ENCODE measurements at places on chromosomes 2 and 18.

DNA sequence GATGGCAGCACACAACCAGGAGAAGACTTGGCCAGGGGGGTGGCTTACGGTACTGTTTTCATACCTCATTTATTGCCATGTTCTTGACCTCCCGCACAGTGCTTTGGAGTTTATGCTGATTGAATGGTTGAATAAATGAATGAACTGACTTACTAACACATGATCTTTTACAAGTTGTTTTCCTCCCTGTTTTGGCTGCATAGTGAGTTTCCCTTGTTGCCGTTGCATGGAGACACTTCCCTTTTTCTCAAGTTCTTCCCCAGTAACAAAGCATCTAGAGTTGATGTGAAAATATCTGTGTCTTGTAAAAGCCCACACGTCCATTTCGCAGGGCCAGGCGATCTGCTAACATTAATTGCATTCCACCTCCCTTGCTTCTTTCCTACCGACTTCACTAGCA lies 35.7 kb upstream of the RAB1A start:
- no peak for DNase-seq

GRCh38 chr2:210776756-210777155 lies 220.4 kb downstream of the CPS1 start:
- DNase-seq: no peak

DNA sequence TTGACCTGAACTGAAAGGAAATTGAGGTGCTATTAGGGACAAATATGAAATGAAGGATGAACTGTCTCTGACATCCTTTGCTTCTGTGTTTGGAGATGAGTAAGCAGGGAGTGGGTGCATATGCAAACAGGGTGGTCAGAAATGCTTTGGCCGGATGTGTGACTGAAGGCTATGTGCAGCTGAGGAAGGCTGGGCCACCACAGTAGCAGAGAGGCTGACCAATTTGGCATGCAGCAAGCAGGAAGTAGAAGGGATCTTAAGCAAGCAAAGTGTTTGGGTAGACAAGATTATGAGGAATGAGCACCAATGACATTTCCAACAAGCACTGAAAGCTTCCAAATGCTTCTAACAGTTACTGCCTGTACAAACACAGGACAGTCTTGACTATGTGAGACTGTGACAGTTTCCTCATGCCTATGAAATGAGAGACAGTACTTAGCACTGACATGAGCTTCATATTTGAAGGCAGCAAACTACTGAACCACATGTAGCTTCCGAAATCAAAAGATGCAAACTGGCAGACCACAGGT lies 3.3 kb upstream of the ACTR3 start:
- DNase-seq: peak; percentile 45

DNA sequence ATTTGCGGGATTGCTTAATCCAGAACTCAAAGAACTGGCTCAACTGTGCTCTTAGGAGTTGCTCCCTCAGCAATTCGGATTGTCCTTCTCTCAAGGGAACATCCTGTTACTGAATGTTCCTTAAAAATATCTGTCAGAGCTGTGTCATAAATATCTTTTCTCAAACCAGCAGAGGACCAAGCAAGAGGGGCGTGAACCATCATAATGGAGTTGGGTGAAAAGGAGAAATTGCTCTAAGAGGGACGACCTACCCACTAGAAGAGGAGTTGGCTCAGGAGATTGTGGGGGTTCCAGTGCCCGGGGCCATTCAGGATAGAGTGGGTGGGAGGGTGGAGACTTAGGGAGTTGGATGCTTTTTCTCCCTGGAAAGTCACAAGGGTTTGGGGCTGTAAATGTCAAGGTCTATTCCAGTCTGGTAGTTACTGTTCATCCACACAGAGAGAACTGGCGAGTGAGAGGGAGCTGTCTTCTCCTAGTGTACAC lies 59.5 kb downstream of the MERTK start:
- DNase-seq: no peak

DNA sequence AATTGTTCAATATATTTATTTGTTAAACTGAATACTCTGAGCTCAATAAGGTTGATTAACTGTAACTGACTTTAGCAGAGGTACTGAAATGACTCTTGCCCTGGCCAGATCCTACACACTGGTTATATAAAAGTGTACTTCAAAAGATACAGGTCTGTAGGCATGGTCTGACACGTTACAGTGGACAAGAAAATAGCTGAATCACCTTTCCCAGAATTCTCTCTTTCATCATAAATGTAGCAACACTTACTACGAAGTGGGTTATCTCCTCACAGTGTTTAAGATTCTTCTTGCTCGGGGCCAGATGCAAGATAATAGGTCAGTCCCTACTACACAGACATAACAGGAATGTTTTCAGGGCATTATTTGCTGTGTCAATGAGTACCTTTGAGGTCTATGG lies 107.0 kb upstream of the ZC3H15 start:
- DNase-seq: no peak

GRCh38 chr2:20209373-20210109 lies 15.4 kb downstream of the SDC1 start:
- DNase-seq: no peak

- no peak for DNase-seq
Measured at GRCh38 chr2:191018048-191018447, 4.1 kb upstream of the STAT1 start.

GRCh38 chr2:86026744-86027065 lies 79.0 kb downstream of the POLR1A start:
- no peak for DNase-seq

DNA sequence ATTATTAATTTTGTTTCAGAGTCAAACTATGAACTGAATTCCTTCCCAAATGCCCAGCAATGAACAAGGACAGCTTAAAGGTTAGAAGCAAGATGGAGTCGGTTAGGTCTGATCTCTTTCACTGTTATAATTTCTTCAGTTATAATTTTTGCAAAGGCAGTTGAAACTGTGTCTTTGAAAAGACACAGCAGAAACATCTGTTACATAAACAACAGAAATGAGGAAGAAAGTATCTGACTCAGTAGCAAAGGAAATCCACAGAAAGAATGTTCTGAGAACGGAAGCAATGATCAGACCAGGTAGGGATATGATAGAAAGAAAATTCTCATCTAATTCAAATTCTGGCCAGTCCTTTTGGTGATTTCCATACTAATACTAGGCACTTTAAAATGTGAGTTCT lies 5.2 kb upstream of the RMC1 start:
- no peak for DNase-seq

DNA sequence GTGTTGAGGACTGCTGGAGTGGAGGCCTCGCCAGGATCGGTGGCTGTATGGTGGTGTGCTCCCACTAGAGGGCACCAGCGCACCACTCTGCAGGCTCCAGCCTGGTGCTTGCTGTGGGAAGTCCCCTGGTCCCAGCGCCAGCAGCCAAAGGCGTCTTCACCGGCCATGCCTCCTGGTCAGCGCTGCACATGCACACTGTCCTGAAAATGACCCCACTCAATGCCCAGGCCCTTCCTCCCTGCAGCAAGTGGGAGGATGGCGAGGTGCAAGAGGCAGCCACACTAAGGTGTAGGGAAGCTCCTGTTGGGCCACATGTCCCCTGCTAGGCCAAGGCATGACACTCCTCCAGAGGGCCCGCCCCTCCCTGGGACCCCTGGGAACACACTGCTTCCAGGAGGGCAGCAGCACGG lies 136.5 kb downstream of the CTIF start:
- DNase-seq: peak; percentile 84

- no peak for DNase-seq
Measured at GRCh38 chr2:120261387-120262006, 8.8 kb downstream of the RALB start.

DNA sequence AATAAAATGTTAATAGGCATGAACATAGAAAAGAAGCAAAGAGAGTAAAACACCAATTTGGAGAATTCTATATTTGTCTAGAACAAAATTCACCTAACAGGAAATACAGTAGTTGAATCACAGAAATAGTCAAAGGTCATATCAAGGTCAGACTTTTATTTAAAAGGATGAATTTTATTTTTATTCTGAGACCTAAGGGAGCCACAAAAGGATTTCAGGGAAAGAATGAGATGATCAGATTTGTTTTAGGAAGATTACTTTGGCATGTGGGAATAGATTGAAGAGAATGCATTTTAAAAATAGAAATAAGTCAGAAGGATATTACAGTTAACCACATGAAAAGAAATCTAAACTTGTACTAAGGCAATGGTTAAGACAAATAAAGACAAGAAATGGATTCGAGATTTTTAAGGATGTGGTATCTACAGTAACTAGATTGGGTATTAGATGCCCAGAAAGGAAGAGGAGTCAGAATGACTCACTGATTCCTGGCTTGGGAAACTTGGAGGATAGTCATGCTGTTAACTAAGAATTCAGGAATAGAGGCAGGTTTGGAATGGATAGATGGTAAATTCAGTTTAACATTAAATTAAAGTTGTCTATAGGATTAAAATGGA lies 56.0 kb downstream of the METTL4 start:
- no peak for DNase-seq

DNA sequence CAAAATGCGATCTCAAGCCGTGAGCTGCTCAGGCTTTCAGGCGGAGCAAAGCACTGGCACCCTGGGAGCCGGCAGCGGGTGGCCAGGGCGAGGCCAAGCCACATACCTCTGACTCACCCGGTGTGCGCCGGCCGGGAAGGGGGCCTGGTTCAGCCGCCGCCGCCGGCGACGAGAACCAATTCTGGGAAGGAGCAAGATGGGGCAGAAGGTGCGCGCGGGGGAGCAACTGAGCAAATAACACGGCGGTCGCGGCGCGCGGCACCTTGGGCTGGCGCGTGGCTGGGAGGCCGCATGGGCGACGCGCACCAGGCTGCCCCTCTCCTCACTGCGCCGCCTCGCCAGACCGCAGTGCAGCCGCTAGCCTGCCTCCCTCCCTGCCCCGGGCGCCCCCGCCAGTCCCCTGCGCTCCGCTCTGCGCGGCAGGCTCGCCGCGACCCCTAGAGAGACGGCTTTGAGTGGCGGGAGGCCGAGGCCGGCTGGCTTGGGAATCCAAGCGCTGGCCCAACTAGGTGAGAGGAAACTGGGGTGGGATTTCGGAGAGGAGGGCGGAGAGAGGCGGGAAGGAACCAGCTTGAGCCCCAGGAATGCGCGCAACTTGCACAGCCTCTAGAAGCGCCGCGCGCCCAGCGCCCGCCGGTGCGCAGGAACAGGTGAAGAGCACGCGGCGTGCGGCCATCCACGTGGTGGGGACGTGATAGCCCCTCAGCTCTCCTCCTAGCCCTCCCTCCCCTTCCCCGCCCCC lies 3.2 kb downstream of the NRP2 start:
- DNase-seq: no peak

DNA sequence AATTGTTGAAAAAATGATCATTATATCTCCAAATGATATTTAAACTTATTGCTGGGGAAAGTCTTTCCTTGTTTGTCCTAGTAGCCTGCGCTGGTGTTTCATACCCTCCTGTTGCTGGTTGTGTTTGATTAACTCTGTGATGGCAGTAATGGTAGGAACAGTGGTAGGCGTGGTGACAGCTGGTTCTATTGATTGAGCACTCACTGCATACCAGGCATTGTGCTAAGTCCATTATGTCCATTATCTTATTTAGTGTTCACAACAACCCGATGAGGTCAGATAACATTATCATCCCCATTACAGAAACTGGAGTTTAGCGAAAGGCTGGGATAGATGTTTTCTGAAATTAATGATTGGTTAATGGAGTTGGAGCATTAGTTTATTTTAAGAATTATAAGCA lies 77.8 kb upstream of the STON1 start:
- DNase-seq: no peak

DNA sequence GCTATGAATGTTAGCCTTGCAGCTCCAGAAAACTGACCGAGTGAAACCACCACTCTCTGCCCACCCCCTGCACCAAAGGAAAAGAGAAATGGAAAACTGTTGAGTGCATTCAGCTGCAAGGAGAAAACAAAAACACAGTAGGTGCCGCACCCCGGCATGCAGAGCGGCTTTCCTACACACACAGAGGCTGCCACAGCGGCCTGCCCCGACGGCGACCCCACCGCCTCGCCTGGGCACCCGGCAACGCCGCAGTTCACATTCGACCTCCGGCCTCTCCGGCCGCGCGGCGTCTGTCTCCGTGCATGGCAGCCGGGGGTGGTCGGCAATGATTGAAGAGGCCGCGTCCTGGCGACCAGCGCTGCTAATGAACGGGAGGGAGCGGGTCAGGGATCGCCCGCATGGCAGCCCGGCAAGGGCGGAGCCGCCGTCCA lies 417.1 kb upstream of the SALL3 start:
- no peak for DNase-seq

DNA sequence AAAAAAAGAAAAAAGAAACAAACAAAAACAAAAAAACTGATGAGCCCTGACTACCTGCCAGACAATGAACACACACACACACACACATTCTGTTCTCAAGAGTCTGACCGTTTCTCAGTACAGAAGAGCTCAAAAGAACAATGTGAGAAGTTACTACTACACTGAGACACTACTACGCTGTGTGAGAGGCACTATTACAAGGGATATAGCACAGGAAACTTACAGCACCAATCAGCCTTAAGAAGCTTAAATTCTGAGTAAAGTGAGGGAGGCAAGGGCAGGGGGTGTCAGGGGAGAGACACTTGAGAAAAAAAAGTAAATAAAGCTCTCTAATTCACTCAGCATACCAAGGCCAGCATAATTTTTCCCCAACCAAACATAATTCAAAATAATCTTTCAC lies 32.5 kb downstream of the WDR33 start:
- no peak for DNase-seq

- DNase-seq: no peak
Measured at GRCh38 chr2:68905116-68905515, 33.9 kb upstream of the BMP10 start.

DNA sequence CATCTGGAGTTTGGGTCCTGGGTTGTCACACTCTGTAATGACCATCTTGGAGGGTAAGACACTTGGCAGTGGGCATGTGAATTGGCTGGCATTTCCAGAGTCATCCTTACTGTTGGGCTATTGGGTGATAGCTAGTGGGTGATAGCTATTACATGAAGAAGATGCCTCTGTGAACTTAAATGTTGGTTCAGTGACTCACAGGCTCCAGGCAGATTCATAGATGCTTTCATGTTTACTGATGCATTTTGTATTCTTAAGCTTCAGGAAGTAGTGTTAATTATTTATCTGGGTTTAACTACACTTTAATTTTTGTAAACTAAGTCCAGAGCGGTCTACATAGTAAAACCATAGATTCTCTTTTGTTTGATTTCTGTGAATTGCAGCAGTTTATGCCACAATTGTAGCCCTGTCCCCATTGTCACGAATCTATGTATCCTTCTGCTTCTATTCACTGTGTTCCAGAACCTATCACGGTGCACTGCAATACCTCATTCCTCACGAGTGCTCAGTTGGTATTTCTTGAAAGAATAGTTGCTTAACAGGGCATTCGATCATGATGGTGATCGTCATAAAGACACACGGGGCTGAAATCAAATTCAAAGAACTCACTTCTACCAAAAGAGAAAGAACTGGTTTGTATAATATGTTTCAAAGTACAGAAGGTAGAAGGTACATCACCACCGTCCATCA lies 79.7 kb downstream of the GBX2 start:
- no peak for DNase-seq

- no peak for DNase-seq
Measured at GRCh38 chr2:111171337-111171930, 50.7 kb downstream of the BCL2L11 start.

GRCh38 chr18:56795381-56795780 lies 144.2 kb downstream of the WDR7 start:
- DNase-seq: no peak
